ENCODE measurements at places on chromosomes 12 and 14.
A peak's percentile ranks its signal among the peaks of the same experiment; 100 is the strongest.

GRCh38 chr14:49634547-49635334, at the start of gene DNAAF2:
TSS of gene DNAAF2 (minus strand) at chr14:49635244. CDS start at chr14:49635149, 95 bp downstream.
- no peaks in the 10 kb centered on the region for H3K27me3 ChIP-seq
- peak; percentile 79 for DNase-seq
- H3K4me3 ChIP-seq, result peak within 1 kb of the TSS; percentile 96
- peaks cover 2% of the 10 kb centered on the region for H3K36me3 ChIP-seq
- peak within 1 kb of the TSS; percentile 98 for H3K27ac ChIP-seq

- H3K27ac ChIP-seq, result no peak overlapping the region
- H3K27me3 ChIP-seq, result no peaks in the 10 kb centered on the region
Observed at GRCh38 chr14:79786522-79786921, 424.8 kb downstream of the DIO2 start.

DNA sequence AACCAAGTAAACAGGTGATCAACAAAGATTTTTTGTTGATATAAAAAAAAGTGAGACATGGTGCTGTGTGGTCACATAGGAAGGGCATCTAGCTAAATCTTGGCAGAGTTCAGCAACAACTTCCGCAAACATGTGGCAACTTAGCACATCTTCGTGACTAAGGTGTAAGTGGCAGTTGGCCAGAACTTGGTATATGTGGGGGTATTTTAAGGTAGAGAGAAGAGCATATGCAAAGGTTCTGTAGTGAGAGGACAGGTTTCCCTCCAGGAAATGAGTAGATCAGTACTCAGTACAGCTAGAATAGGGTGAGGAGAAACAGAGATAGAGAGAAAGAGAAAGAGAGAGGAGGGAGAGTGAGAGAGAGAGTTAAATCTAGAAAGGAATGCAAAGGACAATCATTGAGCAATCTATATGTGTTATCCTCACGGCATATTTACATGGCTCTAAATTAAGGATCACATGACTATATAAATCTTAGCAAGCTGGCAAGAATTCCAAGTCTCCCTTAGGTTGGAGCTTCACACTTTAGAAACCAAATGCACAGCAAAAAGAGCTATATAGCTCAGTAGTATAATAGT, 227.7 kb upstream of the HMGA2 start:
- DNase-seq, result no peak
- H3K4me1 ChIP-seq, result no peaks in the 10 kb centered on the region
- peaks cover 11% of the 10 kb centered on the region for H3K27me3 ChIP-seq
- H3K36me3 ChIP-seq, result no peaks in the 10 kb centered on the region

DNA sequence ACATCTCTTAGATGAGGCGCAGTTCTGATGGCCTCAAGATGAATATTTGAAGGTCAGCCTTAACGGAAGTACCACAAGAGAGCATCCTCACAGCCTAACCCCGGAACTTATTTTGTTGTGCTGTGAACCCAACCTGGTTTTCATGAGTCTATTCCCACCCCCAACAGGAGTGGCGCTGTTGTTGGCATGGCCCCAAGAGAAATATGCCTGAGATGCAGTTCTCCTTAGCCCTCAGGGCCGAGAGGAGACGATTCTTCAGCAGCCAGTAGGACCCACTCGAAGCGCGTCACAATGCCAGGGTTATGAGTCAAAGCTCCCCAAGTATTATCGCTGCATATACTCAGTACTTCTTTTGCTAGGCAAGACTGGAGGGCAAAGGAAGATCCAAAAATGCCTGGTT, 24.5 kb upstream of the BCL11B start:
- H3K36me3 ChIP-seq, result peaks cover 15% of the 10 kb centered on the region
- DNase-seq, result no peak
- peaks cover 4% of the 10 kb centered on the region for H3K4me1 ChIP-seq
- H3K4me3 ChIP-seq, result no peak overlapping the region
- no peak overlapping the region for H3K27ac ChIP-seq

GRCh38 chr12:92478692-92479091, 224.1 kb upstream of the PLEKHG7 start:
- H3K36me3 ChIP-seq, result peaks cover 4% of the 10 kb centered on the region
- H3K27ac ChIP-seq, result no peak overlapping the region
- DNase-seq, result no peak
- H3K4me1 ChIP-seq, result peaks cover 34% of the 10 kb centered on the region
- no peak overlapping the region for H3K4me3 ChIP-seq

DNA sequence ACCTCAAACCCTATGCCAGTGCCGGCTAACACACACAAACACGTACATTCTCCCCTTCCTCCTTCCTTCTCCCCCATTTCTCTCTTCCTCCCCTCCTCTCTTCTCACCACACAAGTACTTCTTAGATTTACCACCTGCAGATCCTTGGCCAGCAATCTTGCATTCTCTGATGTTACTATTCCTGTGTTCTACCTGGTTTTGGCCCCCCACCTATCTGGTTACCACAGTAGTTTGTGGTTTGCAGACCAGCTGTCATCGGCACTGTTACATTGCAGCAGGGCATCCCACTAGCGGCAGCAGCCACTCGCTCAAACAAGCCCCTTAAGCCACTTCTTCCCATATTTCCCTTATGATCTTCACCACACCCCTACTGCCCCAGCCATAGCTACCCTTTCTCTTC, 3.9 kb downstream of the ABHD4 start:
- no peaks in the 10 kb centered on the region for H3K27me3 ChIP-seq
- H3K36me3 ChIP-seq, result peaks cover 53% of the 10 kb centered on the region
- no peak overlapping the region for H3K4me3 ChIP-seq

All from naive thymus-derived CD8-positive, alpha-beta T cell (primary cell).